ENCODE measurements at places on chromosomes 16 and 17. TPM values are rescaled to one million over a fixed set of nuclear protein-coding genes. Genes with fewer than 3 reads are reported as not detected.

- no peak for DNase-seq
These were observed 28.9 kb upstream of the CDH15 start for GRCh38 chr16:89142474-89143195.

DNA sequence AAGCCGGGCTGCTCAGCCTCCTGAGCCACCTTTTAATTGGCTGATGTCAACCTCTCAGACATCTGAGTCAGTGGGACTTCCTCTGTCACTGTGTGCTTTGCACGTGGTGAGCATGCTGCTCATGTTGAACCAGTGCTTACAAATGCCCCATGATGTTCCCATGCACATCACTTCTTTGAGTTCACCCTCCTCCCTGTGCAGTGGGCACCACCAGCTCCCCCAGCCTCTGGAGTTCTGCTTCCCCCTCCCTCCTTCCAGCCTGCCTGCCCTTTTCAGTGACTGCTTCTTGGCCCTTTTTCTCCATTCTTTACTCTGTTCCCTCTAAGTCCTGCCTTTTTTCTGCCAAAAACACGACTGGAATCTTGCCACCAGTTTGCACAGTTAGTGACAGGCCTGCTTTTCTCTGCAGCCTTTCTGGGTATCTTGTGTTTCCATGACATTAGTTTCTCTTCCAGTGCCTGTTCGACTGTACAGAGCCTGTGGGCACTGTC lies 41.6 kb downstream of the USP10 start:
- DNase-seq: no peak

GRCh38 chr17:78122216-78122930 lies 6.2 kb downstream of the TMC6 start:
- DNase-seq: no peak

CIBAR2 gene
- 0.80 TPM for total RNA-seq

KRTAP9-6 gene
- not detected for total RNA-seq

MEIOB gene
- not detected for total RNA-seq

CENPN gene
- total RNA-seq: 27.4 TPM

PDILT gene
- total RNA-seq: not detected

FBXL19 gene
- 66.8 TPM for total RNA-seq

MAPT gene
- 2.5 TPM for total RNA-seq

Data from progenitor cell of endocrine pancreas (in vitro differentiated cells).